ENCODE measurements at places on chromosomes 7 and 10.

DNA sequence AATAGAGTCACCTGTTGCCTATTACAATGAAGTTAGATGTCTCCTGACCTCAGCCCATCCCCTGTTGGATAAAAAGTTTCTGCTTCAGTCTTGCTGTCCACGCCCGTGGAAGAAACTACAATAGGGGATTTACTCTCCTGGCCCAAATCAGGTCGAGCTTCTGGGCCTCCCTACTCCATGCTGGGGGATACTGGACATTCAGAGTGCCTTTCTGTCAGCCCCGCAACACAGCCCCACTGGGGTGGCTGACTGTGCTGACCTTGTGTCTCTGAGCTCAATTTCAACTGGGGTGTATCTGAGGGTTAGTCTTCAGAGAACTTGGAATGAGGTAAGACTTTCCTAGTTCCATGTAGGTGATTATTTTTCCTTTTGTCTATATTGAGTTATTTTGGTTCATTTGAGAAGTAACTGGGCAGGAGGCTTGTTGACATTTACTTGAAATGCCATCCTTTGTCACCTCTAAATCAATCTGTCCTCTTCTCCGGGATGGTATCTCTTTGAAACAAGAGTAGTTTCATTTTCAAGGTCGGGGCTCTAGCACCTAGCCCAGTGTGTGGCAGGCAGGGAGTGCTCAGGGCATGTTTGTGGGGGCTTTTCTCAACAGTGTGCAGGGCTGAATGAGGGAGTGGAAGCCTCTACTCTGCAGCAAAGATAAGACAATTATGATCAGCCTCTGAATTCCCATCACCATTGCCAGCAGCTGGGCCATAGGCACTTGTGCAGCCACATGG lies 17.7 kb upstream of the CXCL12 start:
- DNase-seq: no peak

DNA sequence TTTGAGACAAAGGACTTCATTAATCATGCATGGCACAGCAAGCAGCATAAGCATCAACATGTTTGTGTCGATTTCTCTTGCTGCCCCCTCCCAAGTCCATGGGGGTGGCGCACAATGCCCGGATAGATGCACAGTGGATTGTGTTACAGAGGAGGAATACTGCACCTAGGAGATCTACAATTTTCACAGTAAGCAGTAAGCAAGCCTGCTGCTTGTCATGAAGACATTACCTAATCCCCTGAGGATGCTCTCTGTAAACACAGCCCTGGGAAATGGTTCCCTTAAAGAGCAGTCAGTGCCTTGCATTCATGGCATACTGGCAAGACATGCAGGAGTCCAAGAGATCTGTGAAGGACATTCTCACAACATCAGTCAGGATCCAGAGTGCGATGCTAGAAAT lies 137.7 kb downstream of the ETV1 start:
- DNase-seq: peak; percentile 56

DNA sequence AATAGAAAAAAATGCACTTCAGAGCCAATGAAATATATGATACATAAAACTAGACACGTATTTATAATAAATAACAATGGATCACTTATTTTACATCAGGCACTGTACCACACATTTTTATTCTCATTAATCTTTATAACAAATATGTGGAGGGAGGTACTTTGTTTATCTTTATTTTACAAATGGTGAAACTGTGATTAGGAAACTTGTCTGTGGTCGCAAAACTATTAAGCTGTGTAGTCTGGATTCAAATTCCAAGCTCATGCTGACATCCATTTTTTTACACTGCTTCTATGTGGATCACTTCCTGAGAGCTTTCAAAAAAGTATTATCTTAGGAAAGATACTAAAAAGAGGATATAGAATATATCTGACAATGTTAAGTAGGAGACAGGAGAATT lies 978.6 kb downstream of the SORCS1 start:
- DNase-seq: no peak

DNA sequence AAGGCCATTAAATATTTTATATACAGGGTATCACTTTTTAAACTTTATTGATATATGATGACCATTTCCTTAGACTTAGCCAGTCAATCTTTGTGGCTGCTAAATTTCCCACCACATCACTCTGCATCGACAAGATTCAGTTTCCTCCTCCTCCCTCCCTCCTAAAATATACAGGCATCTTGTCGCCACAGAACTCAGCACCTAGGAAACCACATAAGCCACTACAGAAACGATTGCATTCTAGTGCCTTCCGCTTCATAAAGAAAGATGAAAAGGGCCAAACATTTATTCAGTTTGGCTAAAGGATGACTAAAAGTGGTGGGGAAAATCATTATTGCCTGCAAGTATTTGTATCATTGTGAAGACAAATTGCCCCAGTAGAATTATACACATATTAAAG lies 30.7 kb downstream of the ERCC6 start:
- no peak for DNase-seq

- DNase-seq: no peak
Measured at GRCh38 chr10:34959786-34960185, 130.4 kb downstream of the CUL2 start.

DNA sequence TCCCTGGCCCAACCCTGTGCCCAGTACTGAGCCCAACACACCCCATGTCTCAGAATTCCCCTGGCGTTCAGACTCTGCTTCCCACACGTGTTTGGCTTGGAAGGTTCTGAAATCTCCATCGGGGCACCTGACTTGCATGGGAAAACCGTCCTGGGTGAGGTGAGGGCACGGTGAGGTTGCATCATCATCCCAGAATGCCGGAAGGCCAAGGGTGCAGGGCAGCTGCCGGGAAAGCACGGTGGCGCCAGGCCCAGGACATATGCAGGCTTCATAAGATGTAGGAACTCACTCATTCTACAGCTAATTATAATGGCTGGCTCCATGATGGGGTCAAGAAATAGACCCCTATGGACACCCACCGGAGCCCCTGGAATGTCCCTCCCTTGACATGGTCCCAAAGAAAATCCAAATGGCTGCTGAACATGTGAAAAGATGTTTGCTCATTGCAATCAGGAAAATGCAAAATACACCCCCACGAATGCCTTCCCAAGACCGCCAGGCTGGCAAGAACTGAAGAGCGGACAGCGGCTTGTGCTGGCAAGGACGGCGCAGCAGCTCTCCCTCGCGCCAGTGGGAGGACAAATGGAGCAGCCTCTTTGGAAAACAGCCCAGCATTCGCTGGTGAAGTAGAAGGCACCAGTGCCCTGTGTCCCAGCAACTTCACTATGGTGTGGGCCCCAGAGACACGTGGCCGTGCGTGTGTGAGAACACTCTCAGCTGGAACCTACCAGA lies 2.3 kb downstream of the KNDC1 start:
- DNase-seq: no peak
